ENCODE measurements at places on chromosomes 12 and 14. TPM values are rescaled to one million over a fixed set of nuclear protein-coding genes. Genes with fewer than 3 reads are reported as not detected.

The FOXG1 gene
- not detected for total RNA-seq

The A2M gene
- 76.7 TPM for total RNA-seq

The CLEC4D gene
- not detected for total RNA-seq

The PYGL gene
- total RNA-seq: 45.3 TPM

The FAM181A gene
- 13.4 TPM for total RNA-seq
